ENCODE measurements at places on chromosomes 1 and 21. TPM values are rescaled to one million over a fixed set of nuclear protein-coding genes. Genes with fewer than 3 reads are reported as not detected.

The CFHR3 gene
- polyA plus RNA-seq = 0.04 TPM

The LY9 gene
- polyA plus RNA-seq = 0.72 TPM

The CDKN2C gene
- polyA plus RNA-seq = 5.2 TPM

- no peak for DNase-seq
- peaks cover 14% of the 10 kb centered on the region for H3K4me1 ChIP-seq
- H3K27me3 ChIP-seq = peaks cover 48% of the 10 kb centered on the region
- H3K36me3 ChIP-seq = no peaks in the 10 kb centered on the region
Measured at GRCh38 chr1:205570796-205571537, 60.8 kb downstream of the ELK4 start.

The TIAM1 gene
- polyA plus RNA-seq = 6.3 TPM

GRCh38 chr1:229106526-229107125, 164.3 kb upstream of the RAB4A start:
- no peaks in the 10 kb centered on the region for H3K27me3 ChIP-seq
- no peak for DNase-seq
- peaks cover 12% of the 10 kb centered on the region for H3K4me1 ChIP-seq
- no peak overlapping the region for H3K4me3 ChIP-seq
- no peaks in the 10 kb centered on the region for H3K36me3 ChIP-seq

The TFF1 gene
- 4.9 TPM for polyA plus RNA-seq

- H3K36me3 ChIP-seq = peaks cover 19% of the 10 kb centered on the region
- DNase-seq = no peak
Measured at GRCh38 chr1:156293895-156294294, 1.6 kb downstream of the GLMP start.

The LRRN2 gene
- polyA plus RNA-seq = 5.9 TPM

- H3K27ac ChIP-seq = no peak overlapping the region
- no peaks in the 10 kb centered on the region for H3K27me3 ChIP-seq
- no peaks in the 10 kb centered on the region for H3K36me3 ChIP-seq
- peaks cover 14% of the 10 kb centered on the region for H3K4me1 ChIP-seq
- no peak for DNase-seq
- no peak overlapping the region for H3K4me3 ChIP-seq
Measured at GRCh38 chr1:88169939-88170338, 514.1 kb upstream of the PKN2 start.

The DNASE2B gene
- 0.16 TPM for polyA plus RNA-seq

DNA sequence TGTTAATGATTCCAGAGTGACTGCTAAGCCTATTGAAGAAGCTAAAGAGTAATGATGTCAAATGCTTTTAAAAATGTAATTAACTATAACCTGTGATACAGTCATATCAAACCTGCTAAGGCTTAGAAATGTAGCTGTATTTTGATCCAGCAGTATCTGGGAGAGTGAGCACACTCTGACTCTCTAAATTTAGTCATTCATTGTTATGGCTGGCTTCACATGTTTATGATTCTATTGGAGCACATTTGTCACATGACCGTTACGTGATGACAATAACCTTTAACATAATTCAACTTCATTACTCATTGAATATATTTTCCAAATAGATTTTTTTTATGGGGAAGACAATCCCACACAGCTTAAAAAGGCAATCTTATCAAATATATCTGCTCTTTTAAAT, 587.1 kb downstream of the LMO4 start:
- no peaks in the 10 kb centered on the region for H3K4me1 ChIP-seq
- no peak overlapping the region for H3K27ac ChIP-seq
- DNase-seq = no peak
- H3K27me3 ChIP-seq = no peaks in the 10 kb centered on the region

DNA sequence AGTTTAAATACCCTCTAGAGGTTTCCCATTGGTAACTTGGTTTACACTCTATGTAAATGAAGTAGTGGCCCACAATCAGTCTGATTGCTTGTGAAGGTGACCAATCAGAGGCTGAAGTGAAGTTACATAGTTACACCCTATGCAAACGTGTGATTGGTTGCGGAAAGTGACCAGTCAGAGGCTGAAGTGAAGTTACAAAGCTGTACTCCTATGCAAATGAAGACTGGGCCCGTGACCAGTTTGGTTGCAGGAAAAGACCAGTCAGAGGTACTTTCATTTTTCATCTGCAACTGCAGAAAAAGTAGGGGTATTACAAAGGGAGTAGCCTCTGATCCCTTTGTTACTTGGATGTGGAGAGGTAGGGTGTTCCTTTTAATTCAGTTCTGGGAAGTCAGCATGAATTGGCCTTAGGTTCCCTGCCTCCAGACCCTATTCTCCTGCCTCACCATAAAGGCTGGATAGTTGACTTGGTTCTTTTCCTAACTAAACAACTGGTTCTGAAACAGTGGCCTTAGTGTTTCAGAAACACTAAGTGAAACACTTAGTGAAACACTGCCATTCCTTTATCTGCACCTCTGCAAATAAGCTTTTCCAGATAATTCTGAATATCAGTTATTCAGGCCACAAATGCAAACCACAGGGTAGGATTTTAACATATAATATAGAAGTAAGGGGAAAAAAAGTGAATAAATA, 39.3 kb downstream of the MAGI3 start:
- no peaks in the 10 kb centered on the region for H3K27me3 ChIP-seq
- H3K4me1 ChIP-seq = no peaks in the 10 kb centered on the region
- no peak for DNase-seq
- H3K27ac ChIP-seq = no peak overlapping the region
- no peak overlapping the region for H3K4me3 ChIP-seq
- no peaks in the 10 kb centered on the region for H3K36me3 ChIP-seq

All from large intestine (tissue), 12 donors.